ENCODE measurements at places on chromosomes 5 and 9. TPM values are rescaled to one million over a fixed set of nuclear protein-coding genes. Genes with fewer than 3 reads are reported as not detected.

Gene CNOT6
- 35.2 TPM for total RNA-seq

GRCh38 chr5:136054142-136055019, 25.6 kb downstream of the TGFBI start:
- DNase-seq = no peak

DNA sequence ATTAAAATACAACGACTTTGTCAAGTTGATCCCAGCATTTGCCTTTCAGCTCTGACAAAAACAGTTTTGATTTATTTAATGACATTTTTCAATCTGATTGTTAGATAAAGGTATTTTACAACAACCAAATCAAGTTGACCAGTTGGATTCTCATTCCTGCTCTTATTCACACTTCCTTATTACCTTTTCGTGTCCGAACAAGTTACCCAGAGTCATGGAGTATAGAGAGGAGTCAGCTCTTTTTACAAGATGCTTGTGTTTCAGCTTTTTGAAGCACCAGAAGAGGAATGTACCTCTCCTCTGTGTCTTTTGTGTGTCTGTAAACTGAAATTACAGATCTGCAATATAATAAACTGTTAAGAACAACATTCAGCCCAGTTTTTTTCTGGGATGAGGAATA, 151.3 kb upstream of the TMEM161B start:
- DNase-seq = no peak

- DNase-seq = no peak
Observed at GRCh38 chr9:2853517-2853916, 9.6 kb upstream of the PUM3 start.

- DNase-seq = peak; percentile 22
Observed at GRCh38 chr5:123545506-123545905, 33.5 kb downstream of the CSNK1G3 start.

Gene IPO11
- total RNA-seq = 55.4 TPM

- DNase-seq = no peak
Observed at GRCh38 chr5:111753884-111754589, 3.0 kb downstream of the NREP start.

DNA sequence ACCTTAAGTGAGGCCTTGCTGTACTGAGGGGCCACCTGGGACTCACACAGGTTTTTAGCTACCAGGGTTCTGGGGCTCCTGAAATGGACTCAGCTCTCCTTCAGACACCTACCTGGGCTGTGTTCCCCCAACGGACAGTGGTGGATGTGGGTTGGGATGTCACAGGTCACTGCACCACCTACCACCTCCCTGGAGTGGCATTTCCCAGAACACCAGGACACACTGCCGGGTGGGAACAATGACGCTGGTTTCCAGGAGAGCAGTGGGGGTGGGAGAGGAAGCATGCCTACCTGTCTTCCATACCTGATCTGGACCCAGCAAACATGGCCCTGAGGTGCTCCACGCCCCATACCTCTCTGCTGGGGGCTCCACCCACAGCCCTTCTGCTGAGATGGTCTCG, 20.9 kb downstream of the ERGIC1 start:
- DNase-seq = no peak

Gene ADGRD2
- total RNA-seq = not detected

DNA sequence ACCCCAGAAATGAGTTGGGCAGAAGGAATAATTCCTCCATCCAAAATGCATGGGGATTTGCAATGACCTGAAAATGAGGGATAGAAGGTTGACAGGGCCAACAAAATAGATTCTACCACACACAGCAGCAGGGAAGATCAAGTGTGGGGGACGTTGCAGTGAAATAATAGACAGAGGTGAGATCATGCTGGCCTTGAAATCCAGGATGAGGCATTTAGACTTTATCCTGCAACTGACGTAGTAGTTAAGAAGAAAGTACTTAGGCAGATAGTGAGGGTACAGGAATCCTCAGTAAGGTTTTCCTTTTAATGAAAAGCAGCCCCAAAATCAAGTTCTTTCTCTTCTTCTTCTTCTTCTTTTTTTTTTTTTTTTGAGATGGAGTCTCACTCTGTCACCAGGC, 31.6 kb upstream of the TGFBR1 start:
- DNase-seq = no peak

Gene SLC4A9
- total RNA-seq = 0.26 TPM

DNA sequence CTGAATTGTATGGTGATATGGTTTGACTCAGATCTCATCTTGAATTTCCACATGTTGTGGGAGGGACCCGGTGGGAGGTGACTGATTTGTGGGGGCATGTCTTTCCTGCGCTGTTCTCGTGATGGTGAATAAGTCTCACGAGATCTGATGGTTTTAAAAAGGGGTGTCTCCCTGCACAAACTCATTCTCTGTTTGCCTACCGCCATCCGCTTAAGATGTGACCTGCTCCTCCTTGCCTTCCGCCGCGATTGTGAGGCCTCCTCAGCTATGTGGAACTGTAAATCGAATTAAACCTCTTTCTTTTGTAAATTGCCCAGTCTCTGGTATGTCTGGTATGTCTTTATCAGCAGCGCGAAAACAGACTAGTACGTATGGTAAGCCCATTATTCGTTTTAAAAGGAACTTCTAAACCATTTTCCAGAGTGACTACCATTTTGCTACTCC, 48.7 kb downstream of the SLC36A1 start:
- no peak for DNase-seq

GRCh38 chr5:96852759-96853158, 23.5 kb upstream of the ERAP2 start:
- no peak for DNase-seq

Gene PITX1
- 0.22 TPM for total RNA-seq

DNA sequence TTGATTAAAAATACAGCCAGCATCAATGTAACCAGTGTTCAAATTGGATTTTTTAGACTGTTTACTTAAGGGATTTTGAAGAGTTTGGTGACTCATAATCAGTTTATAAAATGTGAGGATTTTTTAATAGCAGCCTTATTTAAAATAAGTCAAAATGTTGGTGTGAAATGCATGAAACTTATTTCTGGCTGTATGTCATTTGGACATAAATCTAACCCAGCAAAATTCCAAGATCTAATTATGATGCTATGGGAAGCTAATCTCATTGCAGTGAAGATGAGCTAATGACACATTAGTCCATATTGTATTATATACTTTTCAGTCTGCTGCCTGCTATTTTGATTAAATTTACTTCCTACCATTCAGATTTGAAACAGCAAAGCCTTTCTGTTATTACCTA, 140.3 kb downstream of the AOPEP start:
- DNase-seq = no peak

DNA sequence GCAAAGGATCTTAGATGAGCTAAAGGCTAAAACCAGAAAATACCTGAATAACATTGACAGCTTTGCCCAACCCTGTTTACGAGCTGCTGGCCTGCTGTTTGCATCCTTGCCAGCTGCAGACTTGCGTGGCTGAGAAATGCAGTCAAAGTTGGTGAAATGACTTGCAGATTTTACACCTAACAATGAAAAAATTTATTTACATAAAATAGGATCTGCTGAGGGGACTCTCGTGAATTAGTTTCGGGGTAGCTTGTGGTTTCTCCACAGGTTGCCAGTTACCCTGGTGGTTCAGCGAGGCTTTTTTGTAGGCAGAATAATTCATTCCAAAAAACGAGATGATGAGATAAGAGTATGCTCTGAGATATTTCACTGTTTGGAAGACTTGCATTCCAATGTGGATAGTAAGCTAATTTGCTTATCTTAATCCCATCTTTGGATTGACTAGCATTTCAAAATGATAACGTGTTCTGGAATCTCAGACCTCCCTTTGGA, 65.7 kb upstream of the FANCC start:
- DNase-seq = no peak

DNA sequence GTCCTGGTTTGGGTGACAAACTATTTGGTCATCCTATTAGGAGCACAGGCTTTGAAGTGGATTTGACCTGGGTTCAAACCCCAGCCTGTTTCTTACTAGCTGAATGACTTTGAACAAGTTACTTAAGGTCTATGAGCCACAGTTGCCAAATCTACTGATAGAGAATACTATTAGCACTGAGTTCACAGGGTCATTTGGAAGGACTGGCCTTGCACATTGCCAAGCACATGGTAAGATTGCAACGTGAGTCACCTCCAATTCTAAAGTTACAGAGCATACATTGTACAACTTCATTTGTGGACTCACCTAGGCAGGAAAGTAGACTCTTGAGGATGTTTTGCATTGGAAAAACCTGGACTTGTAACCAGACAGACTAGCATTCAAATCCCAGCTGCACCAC, 38.9 kb downstream of the MFAP3 start:
- DNase-seq = no peak

- DNase-seq = no peak
Observed at GRCh38 chr5:149298842-149299404, 27.3 kb downstream of the AFAP1L1 start.

GRCh38 chr5:1838013-1838412, 36.8 kb downstream of the NDUFS6 start:
- DNase-seq = no peak

- DNase-seq = no peak
Observed at GRCh38 chr5:120052916-120053828, 410.9 kb upstream of the PRR16 start.

GRCh38 chr5:60207040-60207439, 313.5 kb upstream of the PDE4D start:
- no peak for DNase-seq

DNA sequence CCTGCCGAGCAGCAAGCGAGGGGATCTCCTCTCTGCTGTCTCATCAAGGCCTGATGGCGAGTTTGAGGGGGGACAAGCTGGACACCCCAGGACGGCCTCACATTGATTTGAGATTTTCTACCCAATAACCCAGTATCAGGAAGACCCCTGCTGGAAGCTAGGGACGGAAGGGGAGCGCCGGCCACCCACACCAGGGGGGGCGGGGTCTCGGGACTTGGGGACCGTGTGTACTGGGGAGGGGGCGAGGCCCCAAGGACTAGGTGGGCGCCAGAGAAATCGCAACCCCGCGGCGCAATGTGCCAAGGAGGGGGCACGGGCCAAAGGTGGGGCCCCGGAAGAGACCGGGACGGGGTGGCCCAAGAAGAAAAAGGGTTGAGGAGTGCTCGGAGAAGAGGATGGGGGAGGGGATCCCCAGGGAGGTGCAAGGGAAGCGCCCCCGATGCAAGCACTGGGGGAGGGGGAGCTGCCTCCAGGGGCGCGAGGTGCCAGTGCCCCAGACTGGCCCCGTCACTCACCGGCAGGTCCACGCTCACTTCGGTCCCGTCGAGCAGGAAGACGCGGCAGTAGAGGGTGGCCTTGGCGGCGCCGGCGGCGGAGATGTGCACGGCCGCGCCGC, 1.1 kb downstream of the EPB41L4B start:
- peak; percentile 18 for DNase-seq

Gene PCDHB4
- not detected for total RNA-seq

- DNase-seq = no peak
Observed at GRCh38 chr5:150159741-150160179, 4.1 kb upstream of the PDGFRB start.

Gene SMIM15
- total RNA-seq = 56.9 TPM

DNA sequence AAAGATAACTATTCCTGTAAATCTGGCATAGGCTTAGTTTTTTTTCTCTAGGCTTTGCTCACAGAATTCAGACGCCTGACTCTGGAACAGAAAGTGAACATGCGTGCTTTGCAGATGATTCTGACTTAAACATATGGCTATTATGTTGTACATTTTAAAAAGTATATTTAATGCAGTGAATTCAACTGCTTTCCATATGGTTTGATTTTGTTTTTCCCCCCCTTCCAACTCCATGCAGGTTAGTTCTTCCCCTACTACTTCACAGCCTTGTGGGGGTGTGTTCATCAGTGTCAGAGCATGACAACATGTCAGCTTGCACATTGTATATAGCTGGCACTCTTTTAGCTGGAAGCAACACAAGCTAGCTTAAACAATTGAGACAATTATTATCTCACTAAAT, 226.8 kb downstream of the TMEM167A start:
- DNase-seq = no peak

DNA sequence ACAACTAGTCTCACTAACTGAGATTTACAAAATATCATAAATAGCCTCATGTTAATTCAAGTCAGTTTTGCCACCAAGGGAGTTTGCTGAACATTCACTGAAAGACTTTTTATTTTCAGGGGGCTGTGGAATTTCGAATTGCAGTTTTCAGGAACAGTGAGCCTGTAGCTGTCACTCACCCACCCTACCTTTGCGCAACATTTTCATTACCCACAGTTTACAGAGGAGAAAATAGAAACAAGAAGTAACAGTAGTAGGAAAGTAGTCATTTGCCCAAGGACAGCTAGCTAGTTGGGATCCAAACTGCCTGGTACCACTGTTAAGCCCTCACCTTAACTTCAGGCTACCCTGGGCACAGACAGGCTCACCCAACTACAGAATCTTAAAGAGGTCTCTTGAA, 154.1 kb downstream of the ADAMTS12 start:
- no peak for DNase-seq

Gene MINAR2
- total RNA-seq = not detected

- DNase-seq = no peak
Observed at GRCh38 chr9:90808398-90808797, 6.8 kb downstream of the SYK start.

GRCh38 chr9:85536076-85536475, 205.7 kb downstream of the AGTPBP1 start:
- DNase-seq = no peak

DNA sequence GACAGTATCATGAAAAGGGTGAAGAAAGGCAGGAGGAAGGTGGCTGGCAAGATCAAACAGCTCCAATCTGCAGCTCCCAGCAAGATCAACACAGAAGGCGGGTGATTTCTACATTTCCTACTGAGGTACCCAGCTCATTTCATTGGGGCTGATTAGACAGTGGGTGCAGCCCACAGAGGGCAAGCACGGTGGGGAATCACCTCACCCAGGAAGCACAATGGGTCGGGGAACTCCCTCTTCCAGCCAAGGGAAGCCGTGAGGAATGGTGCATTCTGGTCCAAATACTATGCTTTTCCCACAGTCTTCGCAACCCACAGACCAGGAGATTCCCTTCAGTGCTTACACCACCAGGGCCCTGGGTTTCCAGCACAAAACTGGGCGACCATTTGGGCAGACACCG, 66.8 kb downstream of the CAMSAP1 start:
- DNase-seq = no peak

Gene IFNE
- not detected for total RNA-seq

- no peak for DNase-seq
Observed at GRCh38 chr9:125341566-125341965, 79.9 kb downstream of the GAPVD1 start.

GRCh38 chr9:133488686-133489252, 9.9 kb upstream of the SLC2A6 start:
- no peak for DNase-seq

DNA sequence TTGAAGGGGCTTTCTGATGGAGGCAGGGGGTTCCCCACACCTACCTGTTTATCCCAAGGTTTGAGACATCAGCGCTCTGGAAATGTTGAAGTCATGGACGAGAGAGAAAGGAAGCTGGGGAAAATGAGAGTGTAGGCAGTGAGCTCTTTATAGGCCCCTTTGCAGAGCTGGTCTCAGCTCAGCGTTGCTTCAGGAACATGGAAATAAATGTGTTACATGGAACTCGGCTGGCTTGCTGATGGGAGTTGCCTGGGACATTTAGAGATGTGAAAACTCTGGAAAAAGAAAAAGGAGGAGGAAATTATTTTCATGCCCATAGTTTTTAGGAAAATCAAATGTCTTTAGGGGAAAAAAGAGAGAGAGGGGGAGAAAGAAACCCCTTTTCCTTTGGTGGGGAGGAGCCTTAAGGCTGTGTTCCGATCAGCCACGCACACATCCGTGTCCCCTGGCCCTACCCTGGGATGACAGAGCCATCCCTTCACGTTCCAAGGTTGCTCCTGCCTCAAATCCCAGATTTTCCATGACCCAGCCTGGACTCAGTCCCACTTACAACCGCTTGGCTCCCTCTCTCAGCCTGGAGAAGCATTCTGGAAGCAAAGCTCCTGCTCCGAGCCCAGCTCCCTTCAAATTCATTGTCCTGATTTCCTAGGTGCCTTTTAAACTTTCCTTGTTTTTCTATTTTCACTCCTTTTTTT, 78.3 kb downstream of the COL27A1 start:
- no peak for DNase-seq

Gene NR2F1
- total RNA-seq = not detected
